ENCODE measurements at places on chromosomes 16 and 17.

GRCh38 chr16:85086347-85087291, 25.7 kb downstream of the CIBAR2 start:
- DNase-seq = peak; percentile 47

GRCh38 chr16:20906341-20907255, 6.0 kb downstream of the LYRM1 start:
- no peak for DNase-seq

- DNase-seq = no peak
These were observed 9.2 kb downstream of the CCL17 start for GRCh38 chr16:57413733-57414132.

- no peak for DNase-seq
These were observed 68.2 kb downstream of the CDK12 start for GRCh38 chr17:39529455-39529854.

- no peak for DNase-seq
These were observed 70.2 kb downstream of the SPAG9 start for GRCh38 chr17:51050291-51051033.

GRCh38 chr17:16475179-16475704, 16.8 kb downstream of the LRRC75A start:
- DNase-seq = no peak

DNA sequence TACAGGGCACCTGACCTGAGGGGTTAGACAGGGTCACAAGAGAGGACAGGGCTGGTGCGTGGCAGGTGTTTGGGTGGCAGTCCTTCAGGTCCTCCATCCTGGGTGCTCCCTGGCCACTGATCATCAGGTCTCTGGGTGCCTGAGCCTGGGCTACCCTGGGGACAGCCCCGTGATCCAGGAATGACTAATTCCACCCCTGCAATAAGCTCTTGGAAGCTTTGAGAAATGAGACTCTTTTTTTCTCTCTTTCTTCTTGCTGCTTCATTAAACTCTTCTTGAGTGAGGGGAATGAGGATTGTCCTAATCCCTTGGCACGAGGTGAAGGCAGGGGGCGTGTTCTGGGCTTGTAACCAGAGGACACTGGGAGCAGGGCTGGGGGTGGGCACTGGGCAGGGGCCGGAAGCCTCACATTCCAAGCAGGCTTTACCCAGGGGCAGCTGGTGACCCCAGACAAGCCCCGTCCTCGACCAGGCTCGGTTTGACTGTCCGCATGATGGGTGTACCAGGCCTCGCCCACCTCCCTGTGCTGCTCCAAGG, 21.4 kb upstream of the SPNS2 start:
- DNase-seq = no peak

GRCh38 chr17:27109346-27109745, 184.6 kb upstream of the WSB1 start:
- no peak for DNase-seq

GRCh38 chr17:58264407-58265103, 16.2 kb downstream of the MPO start:
- no peak for DNase-seq

- no peak for DNase-seq
These were observed 610 bp downstream of the DOC2A start for GRCh38 chr16:30009990-30010843.

DNA sequence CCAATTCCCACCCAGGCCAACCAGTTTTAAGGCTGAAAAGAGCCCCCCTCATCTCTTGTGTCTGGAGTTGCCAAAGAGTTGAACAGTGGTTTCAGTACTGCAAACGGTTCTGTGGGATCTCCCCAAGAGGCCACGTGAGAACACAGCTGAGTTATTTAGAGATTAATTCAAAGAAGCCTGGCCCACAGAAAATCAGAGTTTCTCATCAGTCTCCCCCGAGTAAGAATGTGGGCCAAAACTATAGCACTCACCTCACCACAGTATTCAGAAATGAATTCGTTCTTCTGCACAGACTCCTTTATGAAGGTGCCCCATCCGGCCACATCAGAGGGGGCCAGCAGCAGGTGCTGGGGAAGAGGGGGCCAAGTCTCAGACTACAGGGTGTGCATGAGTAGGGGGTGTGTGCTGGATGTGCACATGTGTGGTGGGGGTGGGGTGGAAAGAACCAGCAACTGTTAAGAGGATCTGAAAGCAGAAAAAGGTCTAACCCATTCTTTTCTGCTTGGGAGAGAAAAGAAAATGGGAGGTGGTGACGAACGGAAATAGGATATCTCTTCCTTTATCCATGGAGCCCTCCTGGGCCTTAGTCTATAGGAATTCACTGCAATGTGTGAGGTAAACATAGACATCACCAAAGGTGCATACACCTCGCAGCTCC, 22.6 kb downstream of the CNTNAP1 start:
- DNase-seq = peak; percentile 52

DNA sequence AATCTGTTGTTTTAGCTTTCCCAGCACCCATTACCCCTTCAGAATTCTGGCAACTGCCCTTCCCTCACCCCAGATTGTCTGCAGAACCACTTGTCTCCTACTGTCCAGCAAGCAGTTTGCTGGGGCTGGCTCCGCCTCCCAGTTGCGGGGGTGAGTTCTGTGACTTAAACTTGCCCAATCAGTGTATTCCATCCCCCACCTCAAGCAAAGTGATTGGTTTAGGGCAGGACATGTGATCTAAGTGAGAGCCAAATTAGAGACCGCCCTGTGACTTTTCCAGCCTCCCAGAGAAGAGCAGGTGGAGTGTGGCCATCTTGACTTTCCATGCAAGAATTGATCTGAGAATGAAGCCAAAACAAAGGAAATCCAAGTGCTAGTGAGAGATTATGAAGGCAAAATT, 22.7 kb upstream of the SRCIN1 start:
- DNase-seq = no peak

- no peak for DNase-seq
These were observed 129.3 kb upstream of the KCNJ16 start for GRCh38 chr17:69945698-69946185.

- DNase-seq = no peak
These were observed 130.6 kb upstream of the TOX3 start for GRCh38 chr16:52677501-52677900.

- no peak for DNase-seq
These were observed 616.2 kb downstream of the MAF start for GRCh38 chr16:78984324-78984723.

DNA sequence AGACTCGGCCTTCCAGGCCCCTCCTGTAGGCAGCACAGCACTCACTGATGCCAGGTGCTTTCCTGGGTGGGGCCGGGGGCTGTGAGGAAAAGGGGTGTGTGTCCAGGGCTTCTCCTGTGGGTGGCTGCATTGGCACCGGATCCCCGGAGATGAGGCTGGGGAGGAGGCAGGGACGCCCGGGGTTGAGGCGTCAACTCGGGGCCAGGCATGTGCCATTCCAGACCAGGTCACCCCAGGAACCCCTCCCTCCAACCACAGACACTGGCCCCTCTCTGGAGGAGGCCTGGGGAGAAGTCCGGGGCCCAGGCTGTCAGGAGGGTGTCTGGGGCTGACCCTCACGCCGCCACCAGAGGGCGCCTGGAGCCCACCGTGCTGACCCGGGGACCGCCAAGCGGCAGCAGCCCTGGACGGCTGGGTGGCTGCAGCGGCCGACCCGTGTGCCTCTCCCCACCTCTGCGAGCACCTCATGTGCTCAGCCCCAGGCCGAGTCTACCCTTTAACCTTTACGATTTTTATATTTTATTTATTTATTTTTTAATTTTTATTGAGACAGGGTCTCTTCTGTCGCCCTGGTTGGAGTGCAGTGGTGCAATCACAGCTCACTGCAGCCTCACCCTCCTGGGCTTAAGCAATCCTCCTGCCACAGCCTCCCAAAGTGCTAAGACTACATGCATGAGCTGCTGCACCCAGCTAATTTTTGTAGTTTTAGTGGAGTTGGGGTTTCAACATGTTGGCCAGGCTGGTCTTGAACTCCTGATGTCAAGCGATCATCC, 3.2 kb upstream of the METRN start:
- DNase-seq = no peak

GRCh38 chr17:59345476-59345875, 14.0 kb downstream of the YPEL2 start:
- DNase-seq = no peak

DNA sequence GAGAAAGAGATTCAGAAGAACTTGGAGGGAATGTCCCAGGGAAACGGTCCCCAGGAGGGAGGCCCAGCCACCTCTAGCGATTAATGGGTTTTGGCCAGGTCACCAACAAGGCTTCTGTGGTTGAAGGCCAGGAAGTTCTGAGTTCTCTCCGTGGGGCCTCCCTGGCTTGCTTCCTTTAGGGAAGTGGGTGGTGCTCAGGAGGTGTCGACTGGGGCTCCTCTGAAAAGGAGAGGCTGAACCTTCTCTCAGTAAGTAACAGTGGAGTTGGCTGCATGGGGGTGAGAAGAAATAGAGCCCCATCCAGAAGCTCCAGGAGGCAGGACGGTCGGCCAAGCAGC, 77.1 kb upstream of the GSE1 start:
- no peak for DNase-seq

- no peak for DNase-seq
These were observed 1.1 kb downstream of the ACSF2 start for GRCh38 chr17:50426814-50427787.

- DNase-seq = no peak
These were observed 31.8 kb downstream of the CCL4 start for GRCh38 chr17:36135465-36135864.

DNA sequence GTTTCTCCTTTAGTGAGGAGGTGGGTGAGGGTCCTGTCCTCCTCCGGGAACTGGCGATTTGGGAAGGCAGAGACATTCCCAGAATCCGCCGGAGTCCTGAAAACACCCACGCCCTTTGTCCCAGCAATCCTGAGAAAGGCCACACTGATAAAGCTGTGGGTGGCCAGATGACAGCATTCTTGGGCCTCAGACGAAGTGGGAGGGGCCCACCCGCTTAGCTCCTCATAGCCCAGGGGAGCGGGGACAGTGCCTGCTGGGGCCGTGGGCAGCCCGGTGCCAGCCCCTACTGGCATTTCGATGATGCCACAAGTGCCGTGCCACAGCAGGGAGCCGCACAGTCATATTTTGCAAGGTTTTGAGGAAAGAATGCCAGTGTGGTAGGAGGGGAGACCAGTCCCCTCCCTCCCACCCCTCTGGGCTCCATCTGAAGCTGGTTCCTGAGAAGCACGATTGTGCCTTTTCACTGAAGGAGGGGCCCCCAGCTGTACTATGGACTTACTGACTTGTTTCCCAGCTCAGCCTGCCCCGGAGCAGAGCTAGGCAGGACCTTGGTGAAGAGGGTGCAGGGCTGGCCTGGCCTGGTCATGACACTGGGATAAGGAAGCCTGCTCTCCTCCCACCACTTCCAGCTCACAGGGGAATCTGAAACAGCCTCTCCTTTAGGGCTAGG, 20.9 kb upstream of the MPRIP start:
- DNase-seq = no peak

Data from stimulated activated CD8-positive, alpha-beta memory T cell treated with anti-CD3 and anti-CD28 coated beads, Interleukin-7, amount 100 ng/mL, for 48 hours (primary cell).